A549 treated with ZK216348 at 1 μM for 4 hours (cell line): ENCODE measurements at places on chromosomes 2 and 18. TPM values are rescaled to one million over a fixed set of nuclear protein-coding genes. Genes with fewer than 3 reads are reported as not detected.

The GPR75 gene
- 1.5 to 2.3 TPM (median 1.9 TPM) in 5 replicates for total RNA-seq

The NYAP2 gene
- total RNA-seq: 0.02 TPM in 1 of 5 replicates, not detected in the others

The LHCGR gene
- total RNA-seq: not detected in 5 replicates

The SERPINB3 gene
- 0.12 to 0.19 TPM (median 0.14 TPM) in 4 of 5 replicates, not detected in the other for total RNA-seq

The MAPK4 gene
- 0.08 to 0.18 TPM (median 0.14 TPM) in 5 replicates for total RNA-seq

The EMX1 gene
- total RNA-seq: 0.14 to 0.27 TPM (median 0.22 TPM) in 4 of 5 replicates, not detected in the other

The D2HGDH gene
- 4.0 to 13.0 TPM (median 10.3 TPM) in 5 replicates for total RNA-seq

The REG1B gene
- total RNA-seq: not detected in 5 replicates

The C2orf81 gene
- total RNA-seq: 2.1 to 3.7 TPM (median 3.0 TPM) in 5 replicates

The ERFE gene
- total RNA-seq: 6.0 to 9.9 TPM (median 9.1 TPM) in 5 replicates

The CYP1B1 gene
- 4.3 to 7.6 TPM (median 5.6 TPM) in 5 replicates for total RNA-seq

The MSH2 gene
- total RNA-seq: 31.9 to 46.3 TPM (median 39.3 TPM) in 5 replicates

The KCNF1 gene
- 20.2 to 46.1 TPM (median 40.1 TPM) in 5 replicates for total RNA-seq

The SLC30A3 gene
- 1.9 to 4.2 TPM (median 3.6 TPM) in 5 replicates for total RNA-seq

The LRRTM1 gene
- not detected in 5 replicates for total RNA-seq

The PER2 gene
- total RNA-seq: 3.8 to 6.2 TPM (median 5.7 TPM) in 5 replicates

The MAP3K2 gene
- 13.8 to 27.0 TPM (median 18.1 TPM) in 5 replicates for total RNA-seq

The OTOS gene
- not detected in 5 replicates for total RNA-seq

The PIGN gene
- total RNA-seq: 6.9 to 12.8 TPM (median 10.7 TPM) in 5 replicates

The AP1S3 gene
- total RNA-seq: 24.7 to 51.4 TPM (median 35.4 TPM) in 5 replicates

The IL18R1 gene
- 0.49 to 1.2 TPM (median 0.82 TPM) in 5 replicates for total RNA-seq

The ZNF519 gene
- total RNA-seq: 0.97 to 2.1 TPM (median 1.7 TPM) in 5 replicates

The CCDC68 gene
- total RNA-seq: 3.3 to 6.5 TPM (median 4.0 TPM) in 5 replicates

The RBM44 gene
- total RNA-seq: 0.13 to 0.66 TPM (median 0.29 TPM) in 5 replicates

The IL1F10 gene
- total RNA-seq: not detected in 5 replicates

The RTKN gene
- total RNA-seq: 15.5 to 29.0 TPM (median 23.7 TPM) in 5 replicates

The LAMA1 gene
- 0.02 to 0.12 TPM (median 0.07 TPM) in 5 replicates for total RNA-seq

The SERPINE2 gene
- total RNA-seq: 168 to 194 TPM (median 174 TPM) in 5 replicates

The VWA3B gene
- total RNA-seq: 0.33 TPM in 1 of 5 replicates, not detected in the others

The SLC9A4 gene
- total RNA-seq: not detected in 5 replicates

The CRYBA2 gene
- not detected in 5 replicates for total RNA-seq

The DNAH6 gene
- 0.01 to 0.44 TPM in 2 of 5 replicates, not detected in the others for total RNA-seq
